A549 treated with GW870086 at 1 μM for 4 hours (cell line): ENCODE measurements at places on chromosomes 13 and 19. TPM values are rescaled to one million over a fixed set of nuclear protein-coding genes. Genes with fewer than 3 reads are reported as not detected.

Gene KIR3DL1
- not detected in 5 replicates for total RNA-seq

Gene SIGLEC10
- 0.08 TPM in 1 of 5 replicates, not detected in the others for total RNA-seq

Gene PNKP
- total RNA-seq = 42.7 to 54.0 TPM (median 49.8 TPM) in 5 replicates

Gene ZNF700
- 0.17 to 0.32 TPM (median 0.18 TPM) in 5 replicates for total RNA-seq

Gene CBY2
- not detected in 5 replicates for total RNA-seq
